ENCODE measurements at places on chromosomes 13 and 19.

DNA sequence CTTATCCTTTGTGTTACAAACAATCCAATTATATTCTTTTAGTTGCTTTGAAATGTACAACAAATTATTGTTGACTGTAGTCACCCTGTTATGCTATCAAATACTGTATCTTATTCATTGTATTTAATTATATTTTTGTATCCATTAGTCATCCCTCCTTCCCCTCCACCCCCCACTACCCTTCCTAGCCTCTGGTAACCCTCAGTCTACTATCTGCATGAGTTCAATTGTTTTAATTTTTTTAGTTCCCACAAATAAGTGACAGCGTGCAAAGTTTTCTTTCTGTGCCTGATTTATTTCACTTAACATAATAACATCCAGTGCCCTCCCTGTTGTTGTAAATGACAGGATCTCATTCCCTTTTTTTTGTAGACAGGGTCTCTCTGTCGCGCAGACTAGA, 4.5 kb downstream of the SAE1 start:
- no peaks in the 10 kb centered on the region for H3K27me3 ChIP-seq
- peak overlapping the region; percentile 48 for H3K4me3 ChIP-seq
- peaks cover 43% of the 10 kb centered on the region for H3K4me1 ChIP-seq
- DNase-seq: no peak
- peaks cover 14% of the 10 kb centered on the region for H3K36me3 ChIP-seq
- H3K27ac ChIP-seq: peak overlapping the region; percentile 85

GRCh38 chr19:1081301-1082164, 13.6 kb downstream of the POLR2E start:
- DNase-seq: no peak
- H3K4me3 ChIP-seq: peak overlapping the region; percentile 78
- no peaks in the 10 kb centered on the region for H3K4me1 ChIP-seq
- no peaks in the 10 kb centered on the region for H3K36me3 ChIP-seq

- no peak overlapping the region for H3K4me3 ChIP-seq
- DNase-seq: no peak
- H3K27ac ChIP-seq: no peak overlapping the region
- H3K36me3 ChIP-seq: peaks cover 2% of the 10 kb centered on the region
- H3K4me1 ChIP-seq: no peaks in the 10 kb centered on the region
These were observed 2136.8 kb downstream of the PCDH9 start for GRCh38 chr13:65093357-65093756.

- no peak overlapping the region for H3K4me3 ChIP-seq
- H3K4me1 ChIP-seq: peaks cover 10% of the 10 kb centered on the region
- DNase-seq: no peak
- peak overlapping the region; percentile 43 for H3K27ac ChIP-seq
- peaks cover 11% of the 10 kb centered on the region for H3K27me3 ChIP-seq
These were observed 11.1 kb downstream of the CAPN12 start for GRCh38 chr19:38733241-38733492.

DNA sequence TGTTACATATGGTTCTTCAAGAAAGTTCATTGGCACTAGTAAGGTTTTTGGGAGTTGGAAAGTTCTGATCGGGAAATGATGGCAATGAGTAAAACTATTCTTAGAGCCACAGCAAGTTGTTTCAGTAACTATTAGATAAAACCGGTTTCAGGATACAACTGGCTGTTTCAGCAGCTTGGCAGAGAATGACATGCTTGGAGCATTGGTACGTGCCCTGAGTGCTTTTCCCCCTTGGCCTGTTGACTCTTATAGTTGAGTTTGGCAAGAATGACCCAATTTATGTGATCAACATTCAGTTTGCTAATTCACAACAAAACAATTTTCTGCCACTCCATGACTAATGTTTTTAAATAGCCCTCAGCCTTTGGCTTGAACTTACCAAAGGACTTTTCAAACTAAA, 10.8 kb upstream of the ZNF491 start:
- no peaks in the 10 kb centered on the region for H3K4me1 ChIP-seq
- H3K27me3 ChIP-seq: peaks cover 6% of the 10 kb centered on the region
- no peak overlapping the region for H3K4me3 ChIP-seq
- no peak overlapping the region for H3K27ac ChIP-seq

DNA sequence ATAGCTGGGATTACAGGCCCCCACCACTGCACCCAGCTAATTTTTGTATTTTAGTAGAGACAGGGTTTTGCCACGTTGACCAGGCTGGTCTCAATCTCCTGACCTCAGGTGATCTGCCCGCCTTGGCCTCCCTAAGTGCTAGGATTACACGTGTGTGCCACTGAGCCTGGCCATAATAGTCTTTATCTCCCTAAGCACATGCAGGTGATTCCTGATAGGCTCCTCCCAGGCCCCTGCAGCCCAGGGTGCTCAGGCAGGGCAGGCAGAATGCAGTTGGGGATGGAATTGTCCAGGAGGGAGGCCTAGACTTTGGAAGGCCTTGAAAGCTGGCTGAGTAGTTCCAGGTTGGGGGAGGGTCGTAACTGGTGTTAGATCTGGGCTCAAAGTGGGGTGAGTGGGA, 8.5 kb downstream of the ZNF526 start:
- no peak for DNase-seq
- peaks cover 48% of the 10 kb centered on the region for H3K36me3 ChIP-seq
- H3K4me3 ChIP-seq: no peak overlapping the region
- no peak overlapping the region for H3K27ac ChIP-seq
- peaks cover 2% of the 10 kb centered on the region for H3K4me1 ChIP-seq

DNA sequence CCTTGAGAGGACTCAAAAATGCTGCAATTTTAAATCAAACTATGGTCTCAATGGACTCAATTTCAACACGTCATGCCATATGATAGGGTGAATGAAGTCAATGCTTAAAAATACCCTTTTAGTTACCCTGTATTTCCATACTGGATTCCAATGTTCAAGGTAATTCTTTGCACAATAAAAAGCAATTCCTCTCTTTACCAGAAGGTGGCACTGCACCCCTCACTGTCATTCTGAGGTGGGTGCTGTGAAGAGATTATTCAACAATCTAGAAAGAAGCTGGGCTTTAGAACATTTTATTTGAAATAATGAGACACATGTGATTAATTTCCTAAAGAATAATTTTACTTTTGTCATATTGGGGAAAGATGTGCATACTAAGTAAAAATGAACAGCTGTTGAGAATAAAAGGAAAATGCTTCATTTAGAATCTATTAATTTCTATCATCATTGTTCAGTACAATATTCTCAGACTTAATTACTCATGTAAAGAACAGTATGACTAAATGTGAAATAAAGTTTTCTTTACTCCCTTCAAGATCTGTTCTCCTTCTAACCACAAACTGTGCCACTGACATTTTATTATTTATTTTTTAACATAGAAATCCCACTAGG, 789.1 kb downstream of the GPC5 start:
- H3K27me3 ChIP-seq: no peaks in the 10 kb centered on the region
- no peak for DNase-seq
- H3K4me3 ChIP-seq: no peak overlapping the region
- H3K4me1 ChIP-seq: peaks cover 1% of the 10 kb centered on the region
- H3K36me3 ChIP-seq: peaks cover 29% of the 10 kb centered on the region

GRCh38 chr19:29278716-29279115, 65.8 kb upstream of the UQCRFS1 start:
- H3K27me3 ChIP-seq: peaks cover 52% of the 10 kb centered on the region
- no peak for DNase-seq
- H3K4me1 ChIP-seq: no peaks in the 10 kb centered on the region
- no peak overlapping the region for H3K27ac ChIP-seq
- no peak overlapping the region for H3K4me3 ChIP-seq
- no peaks in the 10 kb centered on the region for H3K36me3 ChIP-seq

GRCh38 chr13:95182570-95183265, 118.5 kb downstream of the ABCC4 start:
- no peak for DNase-seq
- no peaks in the 10 kb centered on the region for H3K4me1 ChIP-seq
- no peak overlapping the region for H3K27ac ChIP-seq

GRCh38 chr13:94708031-94708859, 4.1 kb downstream of the SOX21 start:
- H3K4me3 ChIP-seq: no peak overlapping the region
- no peak overlapping the region for H3K27ac ChIP-seq
- peaks cover 31% of the 10 kb centered on the region for H3K4me1 ChIP-seq
- H3K27me3 ChIP-seq: peaks cover 89% of the 10 kb centered on the region
- DNase-seq: no peak

- H3K4me3 ChIP-seq: no peak overlapping the region
- DNase-seq: no peak
- no peaks in the 10 kb centered on the region for H3K27me3 ChIP-seq
These were observed 2.7 kb upstream of the SERPINE3 start for GRCh38 chr13:51336746-51337145.

GRCh38 chr13:95784900-95785290, 108.0 kb downstream of the DNAJC3 start:
- H3K36me3 ChIP-seq: peaks cover 24% of the 10 kb centered on the region
- H3K4me1 ChIP-seq: no peaks in the 10 kb centered on the region
- no peaks in the 10 kb centered on the region for H3K27me3 ChIP-seq
- H3K4me3 ChIP-seq: no peak overlapping the region
- DNase-seq: no peak
- no peak overlapping the region for H3K27ac ChIP-seq

DNA sequence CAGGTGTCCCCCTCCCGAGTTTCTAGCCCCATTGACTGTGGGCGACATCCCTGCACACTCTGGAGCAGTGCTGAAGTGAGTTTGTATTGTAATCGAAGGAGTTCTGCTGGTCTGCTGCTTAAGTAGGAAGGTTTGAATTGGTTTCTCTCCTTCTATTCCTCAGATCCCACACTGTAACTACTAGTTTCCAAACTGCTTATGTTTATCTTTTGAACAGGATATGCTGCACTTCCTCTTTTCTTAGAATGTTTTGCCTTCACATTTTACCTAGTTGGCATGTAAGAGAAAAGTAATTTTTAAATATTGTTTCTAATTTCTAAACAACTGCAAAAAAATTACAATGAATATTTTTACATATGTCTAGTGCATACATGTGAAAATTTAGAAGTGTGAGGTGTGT, 511.8 kb downstream of the KLF12 start:
- H3K4me1 ChIP-seq: peaks cover 8% of the 10 kb centered on the region
- no peaks in the 10 kb centered on the region for H3K36me3 ChIP-seq
- no peak overlapping the region for H3K27ac ChIP-seq
- H3K4me3 ChIP-seq: no peak overlapping the region
- no peak for DNase-seq

DNA sequence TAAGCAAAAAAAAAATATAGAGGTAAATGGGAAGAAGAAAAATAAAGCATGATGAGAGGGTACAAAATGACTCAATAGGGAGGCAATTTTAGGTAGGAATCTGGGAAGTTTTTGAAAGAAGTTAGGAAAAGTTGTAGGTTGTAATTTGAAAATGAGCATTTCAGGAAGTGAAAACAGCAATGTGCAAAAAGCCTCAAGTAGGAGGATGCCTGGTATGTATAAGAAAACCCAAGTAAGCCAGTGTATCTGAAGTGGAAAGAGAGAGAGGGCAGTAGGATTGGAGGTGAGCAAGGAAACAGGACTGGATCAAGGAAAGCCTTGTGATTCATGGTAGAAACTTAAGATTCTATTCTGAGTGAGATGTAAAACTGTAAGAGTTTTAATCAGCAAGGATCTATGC, 121.6 kb upstream of the SPRY2 start:
- DNase-seq: no peak
- H3K36me3 ChIP-seq: no peaks in the 10 kb centered on the region
- H3K27ac ChIP-seq: no peak overlapping the region
- H3K4me3 ChIP-seq: no peak overlapping the region
- H3K27me3 ChIP-seq: no peaks in the 10 kb centered on the region

DNA sequence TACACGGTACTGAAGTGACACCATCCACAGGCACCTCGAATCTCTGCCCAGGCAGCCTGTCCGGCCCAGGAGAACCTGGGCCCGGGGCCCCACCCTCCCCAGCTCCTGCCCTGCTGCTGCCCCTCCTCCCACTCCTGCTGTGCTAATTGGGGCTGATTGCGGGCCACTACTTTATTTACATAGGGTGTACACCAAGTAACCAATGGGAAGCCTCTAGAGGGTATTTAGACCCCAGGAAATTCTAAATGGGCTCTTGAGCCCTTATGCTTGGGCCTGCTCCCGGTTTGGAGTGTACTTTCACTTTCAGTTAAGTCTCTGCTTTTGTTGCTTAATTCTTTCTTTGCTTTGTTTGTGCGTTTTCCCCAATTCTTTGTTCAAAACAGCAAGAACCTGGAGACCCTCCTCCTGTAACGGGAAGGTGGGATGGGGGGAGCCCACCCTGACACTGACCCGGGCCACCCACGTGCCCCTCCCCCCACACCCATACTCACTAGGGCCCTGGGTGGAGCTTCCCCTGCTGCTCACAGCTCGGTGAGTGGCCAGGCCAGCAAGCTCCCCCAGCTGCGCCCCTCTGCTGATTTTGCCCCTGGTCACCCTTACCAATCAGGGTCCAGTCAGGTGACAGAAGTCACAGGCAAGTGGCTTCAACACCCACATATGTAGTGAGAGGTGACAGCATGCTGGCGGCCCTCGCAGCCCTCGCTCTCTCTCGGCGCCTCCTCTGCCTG, 9.4 kb downstream of the SCGB2B2 start:
- no peak overlapping the region for H3K4me3 ChIP-seq
- no peaks in the 10 kb centered on the region for H3K4me1 ChIP-seq
- no peak for DNase-seq

DNA sequence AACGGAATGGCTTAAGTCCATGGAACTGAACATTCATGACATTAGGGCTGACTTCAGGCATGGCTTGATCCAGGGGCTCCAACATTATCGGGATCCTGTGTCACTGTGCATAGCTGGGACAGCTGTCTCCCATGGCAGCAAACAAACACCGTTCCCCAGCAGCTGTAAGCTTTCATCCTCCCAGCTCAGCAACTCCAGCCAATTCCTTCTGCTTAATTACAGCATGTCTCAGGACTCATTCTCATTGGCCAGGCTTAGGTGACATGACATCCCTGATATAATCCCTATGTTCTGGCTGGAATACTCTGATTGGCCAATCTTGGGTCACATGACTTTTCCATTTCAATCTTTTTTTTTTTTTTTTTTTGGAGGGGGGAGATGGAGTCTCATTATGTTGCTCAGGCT, 10.9 kb upstream of the TLE5 start:
- H3K27ac ChIP-seq: no peak overlapping the region
- peaks cover 7% of the 10 kb centered on the region for H3K27me3 ChIP-seq
- H3K36me3 ChIP-seq: no peaks in the 10 kb centered on the region
- peaks cover 10% of the 10 kb centered on the region for H3K4me1 ChIP-seq
- H3K4me3 ChIP-seq: no peak overlapping the region
- no peak for DNase-seq

GRCh38 chr13:104534847-104535246, 1468.6 kb upstream of the SLC10A2 start:
- H3K27ac ChIP-seq: no peak overlapping the region
- H3K36me3 ChIP-seq: no peaks in the 10 kb centered on the region
- DNase-seq: no peak
